Motor neuron (in vitro differentiated cells): ENCODE measurements at places on chromosomes 7 and 10.

DNA sequence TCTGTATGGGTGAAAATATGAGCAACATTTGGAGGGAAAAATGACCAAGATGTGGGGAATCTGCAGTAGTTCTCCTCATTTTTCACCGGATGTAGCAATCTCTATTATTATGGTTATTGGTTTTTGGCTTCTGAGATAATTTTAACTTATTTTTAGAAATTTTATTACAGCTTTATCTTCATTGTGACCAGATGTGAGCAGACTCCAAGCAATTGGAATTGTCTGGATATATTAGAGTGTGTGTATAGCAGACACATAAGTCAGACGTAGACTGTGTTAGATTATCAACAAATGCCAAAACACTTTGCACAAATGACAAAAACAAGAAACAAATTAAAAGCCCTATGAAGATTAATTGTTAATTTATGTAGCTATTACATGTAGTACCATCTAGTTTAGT is 249.1 kb downstream of the DNAJB9 start:
- no peak for ATAC-seq

DNA sequence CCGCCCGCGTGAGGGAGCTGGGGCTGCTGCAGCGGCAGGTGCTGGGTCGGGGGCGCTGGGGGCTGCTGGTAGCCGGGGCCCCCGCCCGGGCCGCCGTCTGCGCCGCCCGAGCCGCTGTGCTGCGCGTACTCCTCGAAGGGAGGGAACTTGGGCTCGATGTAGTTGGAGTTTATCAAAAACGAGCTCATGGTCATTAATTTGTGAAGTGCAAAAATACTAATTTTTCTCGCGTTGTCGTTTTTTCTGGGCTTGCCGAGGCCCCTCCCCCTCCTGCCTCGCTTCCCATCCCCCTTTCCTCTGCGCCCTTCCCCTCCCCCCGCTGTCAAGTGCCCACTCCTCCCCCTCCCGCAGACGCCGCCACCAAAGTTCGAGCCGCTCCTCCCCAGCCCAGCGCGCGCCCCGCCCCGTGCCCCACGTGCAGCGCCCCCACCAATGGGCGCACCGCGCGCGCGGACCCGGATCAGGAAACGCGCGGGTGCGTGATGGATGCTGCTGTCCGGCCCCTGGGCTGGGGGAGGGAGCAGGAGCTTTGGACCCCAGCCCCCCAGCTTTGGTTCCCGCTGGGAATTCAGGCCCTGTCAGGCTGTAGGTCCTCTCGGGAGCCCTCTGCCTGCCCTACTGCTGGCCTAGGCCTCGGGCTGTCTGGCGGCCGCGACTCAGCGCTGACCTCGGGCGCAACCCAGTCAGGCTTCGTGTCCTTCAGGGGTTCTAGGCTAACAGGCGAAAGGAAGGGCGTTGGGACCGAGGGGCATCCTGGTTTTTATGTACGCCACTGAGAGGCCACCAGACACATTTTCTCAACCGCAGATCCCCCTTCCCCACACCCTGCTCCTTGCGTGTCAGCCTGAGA is at the start of gene HOXA4:
Gene HOXA4, minus strand, starts transcription at position 218 of the 850 bp plus-strand sequence. Its CDS starts 24 bp downstream, at position 194.
- ATAC-seq = peak; percentile 92

- ATAC-seq = no peak
Measured at GRCh38 chr7:22996470-22996869, 17.5 kb downstream of the HYCC1 start.

DNA sequence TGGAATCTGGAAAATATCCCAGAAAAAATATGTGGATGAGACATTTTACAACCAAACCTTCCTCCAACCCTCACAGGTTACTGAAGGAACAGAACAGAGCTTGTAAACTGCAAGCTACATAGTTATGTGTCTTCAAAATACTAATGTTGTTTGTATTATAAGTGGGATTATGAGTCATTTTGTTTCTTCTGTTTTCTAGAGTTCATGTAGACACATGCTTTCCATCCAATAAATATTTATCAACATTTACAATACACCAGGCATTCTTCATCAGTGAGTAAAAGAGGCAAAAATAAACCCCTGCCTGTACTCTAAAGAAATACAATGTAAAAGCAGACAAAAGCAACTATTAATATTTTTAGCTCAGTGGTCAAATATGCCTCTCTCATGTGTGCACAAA is 38.0 kb upstream of the TES start:
- no peak for ATAC-seq

DNA sequence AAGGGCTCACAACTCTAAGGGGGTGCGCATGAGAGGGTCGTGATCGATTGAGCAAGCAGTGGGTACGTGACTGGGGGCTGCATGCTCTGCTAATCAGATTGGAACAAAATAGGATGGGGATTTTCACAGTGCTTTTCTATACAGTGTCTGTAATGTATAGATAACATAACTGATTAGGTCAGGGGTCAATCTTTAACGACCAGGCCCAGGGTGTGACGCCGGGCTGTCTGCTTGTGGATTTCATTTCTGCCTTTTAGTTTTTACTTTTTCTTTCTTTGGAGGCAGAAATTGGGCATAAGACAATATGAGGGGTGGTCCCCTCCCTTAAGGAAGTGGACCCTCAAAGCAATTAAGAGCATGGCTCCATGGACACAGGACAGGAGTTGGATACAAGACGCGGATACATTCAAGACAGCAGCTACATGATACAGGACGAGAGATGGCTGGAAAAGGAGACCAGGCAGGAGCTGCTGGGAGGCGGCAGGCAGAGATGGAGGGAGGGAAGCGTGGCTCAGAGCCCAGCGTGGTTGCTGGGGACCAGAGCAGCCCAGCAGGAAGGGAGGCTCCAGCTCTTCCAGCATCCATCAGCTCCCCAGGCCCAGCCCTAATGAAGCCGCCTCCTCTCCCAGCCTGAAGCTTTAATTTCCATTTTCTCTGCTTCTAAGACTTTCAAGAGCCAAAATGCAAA is 31.6 kb downstream of the GSDME start:
- peak; percentile 77 for ATAC-seq
